ENCODE measurements at places on chromosomes 1 and 21. TPM values are rescaled to one million over a fixed set of nuclear protein-coding genes. Genes with fewer than 3 reads are reported as not detected.

- DNase-seq = no peak
- H3K4me3 ChIP-seq = no peak overlapping the region
- H3K27me3 ChIP-seq = no peaks in the 10 kb centered on the region
- H3K36me3 ChIP-seq = no peaks in the 10 kb centered on the region
These were observed 280.7 kb downstream of the LMX1A start for GRCh38 chr1:165075725-165076370.

- H3K36me3 ChIP-seq = no peaks in the 10 kb centered on the region
- no peak overlapping the region for H3K4me3 ChIP-seq
- no peak overlapping the region for H3K27ac ChIP-seq
- no peaks in the 10 kb centered on the region for H3K27me3 ChIP-seq
These were observed 128.6 kb downstream of the PLA2G4A start for GRCh38 chr1:186957314-186957713.

DNA sequence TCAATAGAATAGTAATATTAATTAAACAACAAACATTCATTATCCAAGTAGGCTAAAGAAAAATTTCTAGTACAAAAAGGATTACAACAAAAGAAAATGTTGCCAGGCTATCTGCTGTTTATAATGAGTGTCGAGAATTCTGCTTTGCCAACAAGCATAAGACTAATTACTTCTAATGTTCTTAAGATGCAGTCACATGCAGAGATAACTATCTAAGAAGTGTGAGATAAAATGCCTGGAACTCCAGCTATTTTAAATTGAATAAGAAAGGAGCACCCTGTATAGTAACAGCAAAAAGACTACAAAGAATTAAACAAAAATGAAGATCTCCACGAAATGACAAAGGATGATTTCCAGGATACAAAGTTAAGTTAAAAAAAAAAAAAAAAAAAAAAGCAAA is 59.9 kb downstream of the APP start:
- peaks cover 11% of the 10 kb centered on the region for H3K36me3 ChIP-seq
- no peak for DNase-seq
- H3K4me1 ChIP-seq = peaks cover 3% of the 10 kb centered on the region
- H3K4me3 ChIP-seq = no peak overlapping the region
- no peaks in the 10 kb centered on the region for H3K27me3 ChIP-seq

DNA sequence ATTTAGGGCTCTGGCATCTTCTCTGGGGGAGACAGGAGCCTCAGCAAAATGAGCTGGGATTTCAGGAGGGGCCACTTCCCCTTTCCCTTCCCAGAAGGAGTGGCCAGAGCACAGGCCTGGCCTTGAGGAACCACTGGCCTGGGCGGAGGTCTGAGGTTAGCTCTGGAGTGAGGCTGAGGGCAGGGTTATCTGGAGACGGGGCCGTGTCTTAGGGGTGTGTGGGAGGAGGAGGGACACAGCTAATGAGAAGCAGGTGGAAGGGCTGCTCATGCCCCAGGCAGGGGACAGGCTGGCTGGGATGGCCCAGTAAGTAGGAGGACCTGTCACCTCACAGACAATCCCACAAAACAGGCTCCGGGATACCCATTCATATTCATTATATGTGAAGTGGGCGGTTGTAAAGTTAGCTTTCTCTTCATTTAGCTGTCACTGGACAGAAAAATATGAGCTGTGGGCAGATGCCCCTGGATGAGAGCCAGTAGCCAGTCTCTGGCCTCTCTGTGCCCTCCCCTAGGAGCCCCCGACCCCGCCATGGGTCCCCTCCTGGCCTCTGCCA is 12.4 kb downstream of the ALX3 start:
- H3K4me3 ChIP-seq = no peak overlapping the region
- no peak overlapping the region for H3K27ac ChIP-seq
- peaks cover 80% of the 10 kb centered on the region for H3K36me3 ChIP-seq

DNA sequence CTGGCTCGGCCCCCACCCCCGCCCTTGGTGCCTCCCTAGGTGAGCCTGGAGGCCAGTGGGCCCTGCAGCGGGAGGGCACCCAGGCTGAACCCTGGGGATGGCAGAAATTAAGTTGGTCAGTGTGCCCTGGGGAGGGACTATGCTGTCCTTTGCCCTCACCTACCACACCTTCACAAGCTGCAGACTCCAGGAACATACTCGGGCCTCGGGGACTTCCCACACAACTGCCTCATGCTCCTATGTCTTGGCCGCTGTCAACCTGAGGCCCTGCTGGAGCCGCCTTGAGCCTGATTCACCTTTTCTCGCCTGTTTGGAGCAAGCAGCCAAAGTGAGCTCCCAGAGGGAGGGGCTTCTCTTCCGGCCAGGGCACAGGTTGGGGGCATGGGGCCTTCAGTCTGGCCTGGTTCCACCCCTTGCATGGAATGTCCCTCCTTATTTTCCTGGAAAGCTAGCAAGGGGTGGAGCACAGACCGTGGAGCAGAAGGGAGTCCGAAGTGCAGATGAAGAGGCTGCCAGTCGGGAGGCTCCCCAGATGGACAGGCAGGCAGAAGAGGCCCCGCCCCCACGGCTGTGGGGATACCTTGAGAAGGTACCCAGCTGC is 24.7 kb downstream of the KNCN start:
- no peak for DNase-seq
- H3K36me3 ChIP-seq = no peaks in the 10 kb centered on the region
- no peak overlapping the region for H3K4me3 ChIP-seq
- H3K27ac ChIP-seq = no peak overlapping the region
- H3K4me1 ChIP-seq = peaks cover 35% of the 10 kb centered on the region

- no peaks in the 10 kb centered on the region for H3K27me3 ChIP-seq
- DNase-seq = no peak
These were observed 40.1 kb upstream of the HMCN1 start for GRCh38 chr1:185694081-185694480.

- H3K36me3 ChIP-seq = no peaks in the 10 kb centered on the region
- no peaks in the 10 kb centered on the region for H3K4me1 ChIP-seq
- DNase-seq = no peak
- H3K4me3 ChIP-seq = no peak overlapping the region
- H3K27me3 ChIP-seq = no peaks in the 10 kb centered on the region
These were observed 12.0 kb upstream of the HNRNPU start for GRCh38 chr1:244876228-244876910.

DNA sequence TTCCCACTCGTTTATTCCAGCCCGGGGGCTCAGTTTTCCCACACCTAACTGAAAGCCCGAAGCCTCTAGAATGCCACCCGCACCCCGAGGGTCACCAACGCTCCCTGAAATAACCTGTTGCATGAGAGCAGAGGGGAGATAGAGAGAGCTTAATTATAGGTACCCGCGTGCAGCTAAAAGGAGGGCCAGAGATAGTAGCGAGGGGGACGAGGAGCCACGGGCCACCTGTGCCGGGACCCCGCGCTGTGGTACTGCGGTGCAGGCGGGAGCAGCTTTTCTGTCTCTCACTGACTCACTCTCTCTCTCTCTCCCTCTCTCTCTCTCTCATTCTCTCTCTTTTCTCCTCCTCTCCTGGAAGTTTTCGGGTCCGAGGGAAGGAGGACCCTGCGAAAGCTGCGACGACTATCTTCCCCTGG is 716 bp downstream of the OLIG2 start:
- H3K36me3 ChIP-seq = peaks cover 20% of the 10 kb centered on the region
- H3K27ac ChIP-seq = peak overlapping the region; percentile 88
- peaks cover 77% of the 10 kb centered on the region for H3K4me1 ChIP-seq

DNA sequence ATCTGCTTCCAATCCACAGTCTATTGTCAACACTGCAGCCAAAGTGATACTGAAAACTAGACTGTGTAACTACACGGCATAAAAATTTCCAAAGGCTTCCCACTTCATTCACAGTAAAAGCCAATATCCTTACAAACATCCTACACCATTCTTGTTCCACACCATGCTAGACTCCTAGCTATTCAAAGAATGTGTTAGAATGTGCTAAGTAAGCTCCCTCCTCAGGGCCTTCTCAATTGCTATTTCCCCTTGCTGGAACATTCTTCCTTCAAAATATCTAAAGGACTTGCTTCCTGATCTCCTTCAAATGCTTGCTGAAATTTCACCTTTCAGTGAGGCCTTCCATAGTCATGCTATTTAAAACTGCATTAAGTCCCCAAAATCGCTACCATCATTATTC is 228.1 kb downstream of the AKT3 start:
- H3K27me3 ChIP-seq = no peaks in the 10 kb centered on the region
- no peak overlapping the region for H3K27ac ChIP-seq
- no peak overlapping the region for H3K4me3 ChIP-seq
- DNase-seq = no peak
- H3K4me1 ChIP-seq = no peaks in the 10 kb centered on the region

- H3K27ac ChIP-seq = no peak overlapping the region
- no peak overlapping the region for H3K4me3 ChIP-seq
- no peaks in the 10 kb centered on the region for H3K27me3 ChIP-seq
These were observed 35.0 kb downstream of the PLD5 start for GRCh38 chr1:242489545-242489944.

DNA sequence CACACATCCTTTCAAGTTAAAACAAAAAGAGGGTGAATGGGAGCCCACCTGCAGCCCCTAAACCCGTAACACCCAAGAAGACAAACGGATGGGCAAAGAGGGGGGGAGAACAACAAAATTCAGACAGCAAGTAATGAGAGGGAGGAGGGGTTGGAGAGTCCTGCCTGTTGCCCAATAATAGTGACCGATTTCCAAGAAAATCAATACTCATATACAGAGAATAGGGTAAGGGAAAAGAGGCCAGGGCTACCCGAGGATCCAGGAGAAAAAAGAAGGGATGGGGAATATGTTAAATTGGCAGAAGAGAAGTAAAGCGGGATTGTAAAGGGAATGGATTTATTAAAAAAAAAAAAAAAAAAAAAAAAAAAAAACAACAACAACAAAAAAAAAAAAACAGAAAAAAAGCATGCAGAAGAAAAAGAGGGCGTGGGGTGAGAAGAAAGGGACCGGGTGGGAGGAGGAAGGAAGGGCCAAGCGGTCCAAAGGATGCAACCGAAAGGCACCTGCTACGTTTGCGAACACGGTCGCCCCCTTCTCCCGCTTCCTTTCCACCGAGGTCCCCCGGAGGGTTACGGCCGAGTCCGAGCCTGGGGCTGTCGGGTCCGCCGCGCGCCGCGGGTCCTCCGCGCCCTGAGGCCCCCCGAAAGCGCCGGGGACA is 930 bp downstream of the SLC30A10 start:
- no peak overlapping the region for H3K27ac ChIP-seq
- peak overlapping the region; percentile 56 for H3K4me3 ChIP-seq
- no peak for DNase-seq
- peaks cover 9% of the 10 kb centered on the region for H3K36me3 ChIP-seq
- H3K27me3 ChIP-seq = no peaks in the 10 kb centered on the region

DNA sequence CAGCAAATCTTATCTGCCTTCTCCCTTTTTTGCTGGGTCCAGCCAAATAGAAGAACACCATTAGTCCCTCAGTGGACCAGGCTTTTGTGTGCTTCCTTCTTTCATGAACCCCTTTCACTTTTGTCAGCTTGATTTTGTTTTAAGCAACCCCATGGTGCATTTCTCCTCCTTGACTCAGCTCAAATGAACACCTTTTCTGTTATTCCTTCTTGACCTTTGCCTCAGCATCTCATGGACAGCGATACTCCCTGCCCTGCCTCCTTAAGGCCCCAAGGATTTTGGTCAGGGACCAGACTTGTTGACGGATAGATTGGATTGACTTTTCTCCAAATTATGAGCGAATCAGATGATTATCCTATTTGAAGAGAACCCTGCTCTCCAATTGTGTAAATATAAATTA is 356.6 kb upstream of the USP24 start:
- no peaks in the 10 kb centered on the region for H3K36me3 ChIP-seq
- no peaks in the 10 kb centered on the region for H3K27me3 ChIP-seq
- no peak for DNase-seq
- H3K4me1 ChIP-seq = peaks cover 8% of the 10 kb centered on the region
- no peak overlapping the region for H3K4me3 ChIP-seq
- no peak overlapping the region for H3K27ac ChIP-seq

DNA sequence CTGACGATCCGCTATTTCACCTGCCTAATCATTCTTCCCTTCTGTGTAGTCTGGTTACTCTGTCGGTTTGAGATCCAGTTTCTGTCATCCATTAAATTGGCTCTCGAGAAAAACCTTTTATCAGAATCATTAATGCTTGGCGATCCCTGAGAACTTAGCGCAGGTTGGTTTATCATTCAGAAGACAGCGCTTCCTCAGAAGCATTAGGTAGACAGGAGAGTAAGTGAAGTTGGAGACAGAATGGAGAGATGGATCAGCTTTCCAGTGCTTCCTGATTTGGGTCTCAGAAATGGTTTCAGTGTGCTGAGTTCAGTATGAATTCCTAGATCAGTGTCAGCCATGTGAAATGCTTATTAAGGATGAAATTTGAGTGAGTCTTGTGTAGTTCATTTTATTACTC is 1.3 kb downstream of the USP1 start:
- no peak for DNase-seq
- H3K4me3 ChIP-seq = peak overlapping the region; percentile 96
- peak overlapping the region; percentile 100 for H3K27ac ChIP-seq
- no peaks in the 10 kb centered on the region for H3K27me3 ChIP-seq
- H3K36me3 ChIP-seq = peaks cover 4% of the 10 kb centered on the region

- H3K36me3 ChIP-seq = no peaks in the 10 kb centered on the region
- no peak overlapping the region for H3K27ac ChIP-seq
- no peak overlapping the region for H3K4me3 ChIP-seq
- no peaks in the 10 kb centered on the region for H3K4me1 ChIP-seq
- no peak for DNase-seq
- H3K27me3 ChIP-seq = no peaks in the 10 kb centered on the region
These were observed 49.1 kb downstream of the MCOLN2 start for GRCh38 chr1:84947536-84948410.

DNA sequence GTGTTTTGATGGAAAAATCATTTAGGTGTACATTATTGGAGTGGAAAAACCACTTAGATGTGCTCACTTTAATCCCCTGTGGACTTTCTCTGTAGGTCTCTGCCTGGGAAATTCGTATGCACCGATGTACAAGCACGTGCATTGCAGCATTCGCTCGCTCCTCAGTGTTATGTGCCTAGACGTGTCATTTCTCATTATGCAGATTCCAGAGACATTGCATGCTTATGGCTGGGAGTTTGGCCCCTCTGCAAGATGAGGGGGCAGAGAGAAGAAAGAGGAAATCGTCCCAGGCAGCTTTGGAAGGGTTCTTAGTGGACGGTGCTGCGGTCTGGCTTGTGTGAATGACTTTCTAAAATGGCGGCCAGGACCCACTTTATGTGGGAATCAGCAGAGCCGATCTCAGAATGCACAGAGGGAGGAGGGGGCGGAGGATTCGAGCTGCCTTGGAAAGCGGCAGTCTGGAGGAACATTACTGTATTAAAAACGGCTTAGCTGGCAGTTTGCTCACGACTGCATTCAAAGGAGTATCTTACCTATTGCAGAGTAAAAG is 2.3 kb downstream of the SPEN start:
- no peaks in the 10 kb centered on the region for H3K36me3 ChIP-seq
- H3K4me1 ChIP-seq = peaks cover 33% of the 10 kb centered on the region
- H3K27ac ChIP-seq = peak overlapping the region; percentile 96
- H3K4me3 ChIP-seq = peak overlapping the region; percentile 94

GRCh38 chr1:110581682-110582145 is 24.4 kb downstream of the KCNA2 start:
- H3K36me3 ChIP-seq = peaks cover 3% of the 10 kb centered on the region
- H3K4me1 ChIP-seq = peaks cover 14% of the 10 kb centered on the region
- no peak overlapping the region for H3K4me3 ChIP-seq
- no peak for DNase-seq
- H3K27ac ChIP-seq = no peak overlapping the region

- no peaks in the 10 kb centered on the region for H3K36me3 ChIP-seq
- no peak overlapping the region for H3K27ac ChIP-seq
- no peak for DNase-seq
- no peaks in the 10 kb centered on the region for H3K4me1 ChIP-seq
- no peaks in the 10 kb centered on the region for H3K27me3 ChIP-seq
- H3K4me3 ChIP-seq = no peak overlapping the region
These were observed 239.8 kb downstream of the USH2A start for GRCh38 chr1:216183454-216183853.

The RHD gene
- polyA plus RNA-seq = 0.63 TPM

The CD34 gene
- polyA plus RNA-seq = 27.9 TPM

The TNFAIP8L2 gene
- polyA plus RNA-seq = 3.2 TPM

The TRIM58 gene
- 14.4 TPM for polyA plus RNA-seq

The THEM4 gene
- polyA plus RNA-seq = 34.0 TPM

The ICOSLG gene
- polyA plus RNA-seq = 3.2 TPM

The GFI1 gene
- polyA plus RNA-seq = 0.26 TPM
